ENCODE measurements at places on chromosomes 16 and 17.

DNA sequence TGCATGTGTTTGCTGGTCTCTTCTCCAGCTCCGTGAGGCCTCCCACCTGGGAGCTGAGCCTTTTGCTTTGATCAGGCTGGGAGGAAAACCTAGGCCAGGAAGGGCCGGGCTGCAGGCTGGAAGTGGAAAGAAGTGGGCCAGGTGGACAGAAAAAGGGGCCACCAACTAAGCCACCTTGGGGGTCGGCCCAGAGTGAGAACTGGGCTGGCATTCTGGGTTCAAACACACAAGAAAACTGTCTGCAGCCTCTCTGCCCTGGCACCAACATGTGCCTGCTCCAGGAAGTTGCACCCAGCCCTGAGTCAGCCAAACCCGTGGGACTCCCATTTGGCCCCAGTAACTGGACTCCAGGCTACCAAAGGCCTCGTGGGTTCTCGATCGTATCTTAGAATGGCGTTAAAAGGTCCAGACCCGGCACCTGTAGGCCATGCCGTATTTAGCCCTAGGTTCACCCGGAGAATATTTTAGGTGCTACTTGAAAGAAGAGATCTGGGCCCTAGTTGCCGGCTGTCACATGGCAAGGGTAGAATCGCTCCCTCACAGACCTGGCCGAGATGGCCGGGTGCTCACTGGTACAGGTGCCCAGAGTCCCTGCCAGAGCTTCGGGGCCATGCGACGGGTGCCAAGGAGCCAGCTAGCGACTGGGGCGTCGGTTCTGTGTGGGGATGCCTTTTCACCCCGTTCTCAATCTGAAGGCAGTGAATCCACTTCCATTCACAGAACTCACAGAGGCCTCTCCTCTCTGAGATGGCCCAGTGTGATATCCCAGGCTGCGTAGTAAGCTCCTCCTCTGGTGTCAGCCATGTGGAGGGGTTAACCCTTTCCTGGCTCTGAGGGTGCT lies 236.6 kb downstream of the MRTFB start:
- DNase-seq: no peak

GRCh38 chr16:23901178-23902033 lies 65.6 kb downstream of the PRKCB start:
- DNase-seq: no peak

DNA sequence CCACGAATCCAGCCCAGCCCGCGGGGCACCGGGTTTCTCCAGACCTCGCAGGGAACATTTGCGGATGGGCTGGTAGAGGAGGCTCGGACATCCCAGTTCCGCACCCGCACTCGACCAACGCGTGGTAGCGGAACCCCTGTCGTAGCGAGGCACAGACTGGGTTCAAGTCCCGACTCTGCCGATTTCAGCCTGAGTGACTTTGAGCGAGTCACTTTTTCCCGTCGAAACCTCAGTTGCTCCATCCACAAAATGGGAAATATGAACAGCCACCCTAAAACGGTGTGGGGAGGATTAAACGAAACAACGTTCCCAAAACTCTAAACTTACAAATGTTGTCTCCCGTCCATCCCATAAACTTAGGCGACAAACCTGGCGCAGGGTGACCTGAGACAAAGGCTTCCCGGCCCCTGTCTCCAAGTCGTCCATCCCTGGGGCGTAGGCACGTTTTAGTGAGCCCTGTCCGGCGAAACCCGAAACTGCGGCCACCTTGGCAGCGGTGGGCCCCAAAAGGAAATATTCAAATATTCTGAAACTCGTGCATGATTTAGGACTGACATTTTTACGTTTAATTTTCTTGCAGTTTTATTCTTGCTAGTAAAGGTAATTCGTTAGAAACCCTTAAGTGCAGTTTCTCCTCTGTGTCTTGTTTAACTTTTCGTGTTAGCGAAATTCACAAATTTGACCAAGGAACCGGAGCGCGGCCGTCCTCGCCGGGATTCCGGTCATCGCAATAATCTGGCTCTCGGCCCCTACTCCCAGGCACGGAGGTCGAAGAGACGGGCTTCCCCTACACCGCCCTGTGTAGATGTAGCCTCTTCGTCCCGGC lies 1.9 kb upstream of the MLLT6 start:
- DNase-seq: no peak

DNA sequence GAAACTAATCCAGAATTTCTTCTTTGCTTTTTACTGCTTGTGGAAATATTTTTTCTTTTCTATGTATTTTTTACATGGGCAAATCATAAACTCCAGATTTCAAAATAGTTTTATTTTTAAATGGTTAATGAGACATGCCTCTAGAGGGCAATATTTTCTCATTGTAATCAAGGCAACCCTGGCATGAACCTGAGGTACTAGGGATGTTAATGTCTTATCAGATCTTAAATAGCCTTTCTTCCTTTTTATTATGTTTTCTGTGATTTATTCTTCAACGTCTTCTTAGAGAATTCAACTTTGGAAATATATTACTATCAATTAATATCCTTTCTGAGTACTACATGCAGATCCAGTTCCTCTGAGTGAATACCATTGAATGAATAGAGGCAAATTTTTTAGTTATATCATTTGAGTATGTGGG lies 324.7 kb downstream of the BCAS3 start:
- no peak for DNase-seq

DNA sequence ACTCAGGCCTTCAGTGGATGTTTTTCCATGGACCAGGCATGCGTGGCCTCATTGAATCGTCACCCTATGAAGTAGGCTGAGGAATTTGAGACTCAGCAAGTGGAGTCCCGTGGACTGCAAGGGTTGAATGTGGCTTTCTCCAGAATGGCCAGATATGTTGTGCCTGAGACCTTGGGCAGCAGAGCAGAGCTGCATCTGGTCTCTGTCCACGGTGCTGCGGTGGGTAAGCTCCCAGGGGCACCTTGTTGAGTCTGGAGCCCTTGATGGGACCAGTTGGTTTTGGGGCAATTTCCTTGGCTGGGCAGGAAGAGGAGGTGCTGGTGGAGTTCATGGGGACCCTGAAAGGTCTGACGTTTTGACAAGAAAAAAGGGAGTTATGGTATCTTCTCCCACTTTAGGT lies 368.1 kb upstream of the EEF2KMT start:
- no peak for DNase-seq

- no peak for DNase-seq
Measured at GRCh38 chr17:6482105-6482455, 37.8 kb downstream of the PIMREG start.

DNA sequence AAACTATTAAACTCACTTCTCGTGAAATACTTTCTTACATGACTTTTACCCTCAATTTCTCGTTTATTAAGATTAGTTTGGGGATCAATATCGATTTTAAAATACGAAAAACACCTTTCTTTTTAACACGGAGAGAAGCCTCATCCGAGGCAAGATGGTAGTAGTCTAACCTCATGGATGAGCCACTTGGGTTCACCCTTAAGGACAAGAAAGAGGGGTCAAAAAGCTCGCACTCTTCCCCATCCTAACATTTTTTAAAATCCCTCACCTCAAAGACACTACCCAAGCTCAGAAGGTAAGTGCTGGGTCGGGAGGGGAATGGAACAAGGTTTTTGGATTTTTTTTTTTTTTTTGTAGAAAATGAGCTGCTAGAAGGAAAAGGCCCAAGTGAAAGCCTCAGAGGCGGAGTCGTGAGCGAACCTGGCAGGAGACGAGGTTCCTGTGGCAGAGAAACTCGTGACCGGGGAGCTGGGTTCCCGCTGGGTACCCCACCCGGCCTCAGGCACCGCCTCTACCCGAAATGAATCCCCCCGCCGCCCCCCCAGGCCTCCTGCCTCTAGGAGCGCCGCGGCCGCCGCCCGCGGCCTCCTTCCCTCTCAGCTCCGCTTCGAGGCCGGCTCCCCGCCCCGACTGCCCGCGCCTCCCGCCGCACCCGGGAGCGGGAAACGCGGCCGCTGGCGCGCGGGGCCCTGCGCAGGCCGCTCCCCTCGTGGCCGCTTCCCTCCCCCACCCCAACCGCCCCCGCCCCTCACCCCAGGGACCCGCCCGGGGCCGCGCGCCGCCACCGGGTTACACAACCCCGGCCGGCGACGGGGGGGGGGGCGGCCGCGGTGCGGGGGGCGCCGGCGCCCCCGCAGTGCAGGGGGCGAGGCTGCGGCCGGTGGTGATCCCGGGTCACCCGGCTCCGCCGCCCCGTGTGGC lies 1.6 kb downstream of the NUFIP2 start:
- peak; percentile 7 for DNase-seq

DNA sequence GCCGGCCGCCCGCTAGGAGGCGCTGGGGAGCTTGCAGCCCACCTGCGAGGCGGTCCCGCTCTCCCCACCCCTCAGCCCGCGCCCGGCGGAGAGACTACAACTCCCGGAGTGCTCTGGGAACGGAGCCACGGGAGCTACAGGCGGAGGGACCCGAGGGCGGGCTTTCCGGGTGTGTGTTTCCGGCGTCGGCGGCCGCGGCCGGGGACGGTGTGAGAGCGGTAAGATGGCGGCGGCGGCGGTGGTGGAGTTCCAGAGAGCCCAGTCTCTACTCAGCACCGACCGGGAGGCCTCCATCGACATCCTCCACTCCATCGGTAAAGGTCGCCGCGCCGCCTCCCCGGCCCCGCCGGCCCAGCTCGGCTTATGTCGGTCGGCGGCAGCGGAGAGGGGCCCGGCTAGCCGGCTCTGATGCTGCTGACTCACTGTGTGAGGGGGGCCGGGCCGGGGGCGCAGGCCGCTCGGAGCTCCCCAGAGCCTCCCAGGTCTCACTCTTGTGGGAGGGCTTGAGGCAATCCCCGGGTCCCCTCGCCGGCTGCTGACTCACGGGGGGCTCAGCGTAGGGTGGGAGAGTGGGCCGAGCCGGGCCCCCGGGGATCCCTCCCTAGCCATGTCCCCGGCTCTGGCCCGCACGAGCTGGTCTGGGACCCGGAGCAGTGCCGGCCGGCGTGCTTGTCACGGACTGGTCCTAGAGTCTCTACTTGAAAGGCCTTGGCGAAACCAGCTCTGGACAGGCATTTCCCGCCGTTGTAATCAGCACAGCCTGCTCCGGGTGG lies at the start of gene PSMD11:
TSS of gene PSMD11 (plus strand) at position 210 of the 773 bp plus-strand sequence. CDS start at position 224, 14 bp downstream.
- DNase-seq: peak; percentile 99

DNA sequence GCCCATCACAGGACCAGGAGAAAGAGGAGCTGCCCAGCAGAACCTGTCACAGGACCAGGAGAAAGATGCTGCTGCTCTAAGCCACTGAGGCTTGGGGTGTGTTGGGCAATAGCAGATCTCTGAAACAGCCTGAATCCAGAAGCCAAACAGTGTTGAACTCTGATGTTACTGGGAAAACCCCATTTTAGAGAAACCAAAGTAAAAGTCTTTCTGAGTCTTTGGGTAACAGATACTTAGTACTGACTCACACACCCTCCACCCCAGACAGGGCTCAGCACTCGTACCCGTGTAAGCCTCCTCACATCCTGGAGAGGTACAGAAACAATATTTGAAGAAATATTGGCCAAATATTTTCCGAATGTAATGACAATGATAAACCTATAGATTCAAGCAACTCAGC lies 82.8 kb upstream of the GNG13 start:
- DNase-seq: no peak

- DNase-seq: no peak
Measured at GRCh38 chr16:7748522-7748921, 415.9 kb downstream of the RBFOX1 start.

DNA sequence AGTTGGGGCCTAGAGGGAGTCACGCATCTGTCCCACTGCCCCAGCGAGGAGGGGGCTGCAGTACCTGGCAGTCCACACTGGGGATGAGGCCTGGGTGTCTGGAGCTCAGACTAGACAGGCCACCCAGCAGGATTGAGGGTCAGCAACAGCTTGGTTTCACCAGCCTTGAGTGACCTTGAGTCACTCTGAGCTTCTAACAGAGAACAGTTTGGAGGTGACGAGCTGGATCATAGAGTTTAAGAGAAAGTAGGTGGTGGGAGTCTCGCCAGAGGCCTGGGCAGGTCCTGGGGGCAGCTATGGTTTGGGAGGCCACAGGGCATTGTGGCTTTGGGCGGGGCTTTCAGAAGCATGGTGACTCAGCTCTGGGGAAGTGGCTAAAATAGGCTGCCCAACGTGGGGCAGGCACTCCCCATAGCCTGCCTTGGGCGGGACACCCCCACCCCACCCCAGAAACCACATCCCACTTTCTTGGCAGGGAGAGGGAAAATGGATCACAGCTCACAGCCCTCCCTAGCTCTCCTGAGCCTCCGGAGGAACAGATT lies 20.5 kb downstream of the CDC42EP4 start:
- no peak for DNase-seq

DNA sequence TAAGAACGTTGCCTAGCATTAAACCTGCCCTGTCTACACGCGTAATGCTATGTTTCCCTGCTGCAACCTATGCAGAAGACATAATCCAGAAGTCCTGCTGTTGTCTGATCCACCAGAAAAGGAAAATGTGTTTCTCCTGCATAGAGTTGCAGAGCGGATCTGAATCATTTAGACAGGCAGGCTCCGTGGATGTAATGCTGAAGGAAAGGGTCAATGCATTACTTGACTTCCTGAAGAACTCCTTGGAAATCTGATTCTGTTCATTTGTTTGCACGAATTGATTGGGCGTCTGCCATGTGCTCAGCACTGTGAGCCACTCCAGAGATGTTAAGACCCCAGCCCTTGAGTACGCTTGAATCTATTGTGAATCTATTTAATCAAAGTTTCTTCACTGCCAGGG lies 83.4 kb downstream of the FOXL1 start:
- DNase-seq: no peak

DNA sequence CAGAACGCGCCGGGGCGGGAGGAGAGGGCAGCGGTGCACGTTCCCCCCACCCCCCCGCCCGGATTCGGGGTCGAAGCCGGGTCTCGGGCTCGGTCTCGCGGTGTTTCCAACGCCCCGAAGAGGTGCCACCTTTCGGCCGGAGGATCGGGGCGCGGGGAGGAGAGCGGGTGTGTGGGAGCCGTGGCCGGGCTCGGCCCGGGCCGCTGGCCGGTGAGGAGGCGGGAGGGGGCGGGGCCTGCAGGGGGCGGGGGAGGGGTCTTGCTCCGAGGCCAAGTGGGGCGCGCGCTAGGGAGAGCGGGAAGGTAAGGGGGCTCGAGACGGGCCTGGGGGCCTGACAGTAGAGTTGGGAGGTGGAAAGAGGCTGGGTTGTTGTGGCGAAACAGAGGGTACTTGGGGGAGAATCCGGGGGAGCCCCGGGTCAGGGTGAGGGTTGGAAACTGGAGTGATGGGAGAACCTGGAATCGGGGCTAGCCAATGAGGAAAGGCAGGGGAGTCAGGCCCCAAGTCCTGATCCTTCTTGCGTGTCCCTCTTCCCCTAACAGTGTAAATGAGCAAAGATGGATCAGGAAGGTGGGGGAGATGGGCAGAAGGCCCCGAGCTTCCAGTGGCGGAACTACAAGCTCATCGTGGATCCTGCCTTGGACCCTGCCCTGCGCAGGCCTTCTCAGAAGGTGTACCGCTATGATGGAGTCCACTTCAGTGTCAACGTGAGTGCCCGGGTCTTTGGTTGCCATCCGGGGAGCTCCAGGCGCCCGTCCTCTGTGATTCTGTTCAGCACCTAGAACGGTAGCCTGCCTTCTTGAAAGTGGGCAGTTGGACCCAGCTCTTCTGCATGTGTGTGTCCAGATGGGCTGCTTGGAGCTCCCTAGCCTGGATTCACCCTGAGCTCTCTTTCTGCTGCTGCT lies 873 bp downstream of the SETD1A start:
- DNase-seq: no peak

DNA sequence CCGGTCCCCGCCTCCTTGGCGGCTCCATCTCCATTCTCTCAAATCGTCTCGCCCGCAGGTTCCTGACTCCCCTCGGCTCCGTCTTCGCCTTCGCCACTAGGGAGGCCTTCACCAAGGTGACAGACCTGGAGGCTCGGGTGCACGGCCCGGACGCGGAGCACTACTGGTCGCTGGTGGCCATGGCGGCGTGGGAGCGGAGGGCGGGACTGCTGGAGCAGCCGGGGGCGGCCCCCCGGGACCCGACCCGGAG lies 862 bp downstream of the GLTPD2 start:
- DNase-seq: no peak

- no peak for DNase-seq
Measured at GRCh38 chr16:31712064-31712540, 161.5 kb upstream of the ZNF267 start.

GRCh38 chr16:58661199-58661830 lies 23.3 kb downstream of the SLC38A7 start:
- no peak for DNase-seq
